ENCODE measurements at places on chromosomes 4 and X.

DNA sequence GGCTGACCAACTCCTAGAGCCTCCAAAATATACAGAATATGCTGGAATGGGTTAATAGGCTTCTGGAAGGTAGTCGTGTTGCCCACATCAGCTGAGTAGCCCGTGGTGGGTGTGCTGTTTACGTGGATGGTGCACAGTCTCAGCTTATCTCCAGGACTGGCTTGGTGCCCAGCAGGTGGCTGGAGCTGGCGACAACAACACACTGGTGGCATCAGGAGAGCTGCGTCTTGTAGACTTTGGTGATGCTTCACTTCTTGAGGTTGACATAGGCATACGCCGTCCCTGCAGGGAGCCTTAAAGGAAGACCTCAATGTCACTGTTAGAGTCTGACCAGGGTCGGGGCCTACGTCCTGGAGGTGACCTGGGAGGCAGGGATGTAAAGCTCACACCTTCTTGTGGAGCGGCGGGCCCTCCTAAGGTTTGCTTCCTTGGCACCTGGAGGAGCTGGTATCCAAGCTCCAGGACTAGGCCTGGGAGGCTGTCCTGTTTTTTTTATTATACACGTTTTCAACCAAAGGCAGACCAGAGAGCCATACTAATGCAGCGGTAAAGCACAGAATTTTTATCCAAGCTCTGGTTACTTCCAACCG is 26.5 kb upstream of the RBMX start:
- no peak for DNase-seq

- DNase-seq, result no peak
Observed at GRCh38 chr4:36601864-36602495, 320.6 kb downstream of the DTHD1 start.

DNA sequence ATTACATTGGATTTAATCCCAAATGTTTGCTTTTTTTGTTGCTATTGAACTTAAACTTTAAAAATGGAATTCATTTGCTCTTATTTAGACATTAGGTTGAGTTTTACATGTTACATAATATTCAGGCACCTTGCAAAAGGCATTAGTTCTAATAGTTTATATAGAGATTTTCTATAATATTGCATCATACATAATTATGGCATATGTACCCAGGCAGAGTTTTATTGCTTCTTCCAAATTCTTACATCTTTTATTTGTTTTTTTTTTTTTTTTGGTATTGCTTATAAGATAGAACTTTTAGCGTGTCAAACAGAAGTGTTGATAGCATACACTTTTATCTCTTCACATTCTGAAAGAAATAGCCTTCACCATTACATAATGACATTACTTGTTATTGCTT is 487.7 kb downstream of the GABRG1 start:
- no peak for DNase-seq

DNA sequence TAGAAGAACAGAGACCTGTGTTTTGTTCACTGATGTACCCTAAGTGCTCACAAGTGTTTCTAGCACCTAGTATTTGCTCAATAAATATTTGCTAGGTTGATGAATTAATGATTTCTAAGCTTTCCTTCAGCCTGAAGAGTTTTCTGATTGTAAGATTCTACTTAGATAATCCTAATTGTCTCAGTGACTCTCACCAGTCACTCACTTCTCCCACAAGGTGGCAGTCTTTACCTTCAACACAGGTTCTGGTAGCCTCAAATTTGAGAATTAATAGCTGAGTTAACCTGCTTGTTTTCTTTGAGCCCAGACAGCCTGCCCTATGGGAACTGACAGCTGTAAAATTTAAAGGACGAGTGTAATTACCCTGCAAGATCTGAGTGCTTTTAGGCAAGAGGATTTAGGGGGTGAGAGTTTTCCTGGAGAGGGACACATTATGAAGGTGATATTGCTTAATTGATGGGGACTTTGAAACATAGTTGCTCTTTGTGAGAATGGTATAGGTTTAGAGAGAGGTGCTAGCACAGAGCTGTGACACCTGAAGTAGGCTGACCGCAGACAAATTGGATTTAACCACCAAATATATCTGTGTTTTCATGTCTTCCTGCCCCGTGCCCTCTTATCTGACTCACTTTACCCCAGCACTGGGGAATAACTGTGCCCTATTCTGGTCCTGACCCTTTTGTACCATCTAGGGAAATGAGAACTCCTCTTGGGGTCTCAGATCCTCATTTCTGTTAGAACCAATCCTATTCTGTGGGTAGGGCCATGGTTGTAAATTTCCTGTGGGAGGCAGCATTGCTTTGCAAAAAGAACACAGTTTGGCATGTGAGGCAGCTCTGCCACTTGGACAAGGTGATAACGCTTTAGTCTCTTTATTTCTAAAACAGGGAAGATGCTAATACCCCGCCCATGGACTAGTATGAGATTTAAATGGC is 27.7 kb downstream of the CD38 start:
- peak; percentile 43 for DNase-seq

DNA sequence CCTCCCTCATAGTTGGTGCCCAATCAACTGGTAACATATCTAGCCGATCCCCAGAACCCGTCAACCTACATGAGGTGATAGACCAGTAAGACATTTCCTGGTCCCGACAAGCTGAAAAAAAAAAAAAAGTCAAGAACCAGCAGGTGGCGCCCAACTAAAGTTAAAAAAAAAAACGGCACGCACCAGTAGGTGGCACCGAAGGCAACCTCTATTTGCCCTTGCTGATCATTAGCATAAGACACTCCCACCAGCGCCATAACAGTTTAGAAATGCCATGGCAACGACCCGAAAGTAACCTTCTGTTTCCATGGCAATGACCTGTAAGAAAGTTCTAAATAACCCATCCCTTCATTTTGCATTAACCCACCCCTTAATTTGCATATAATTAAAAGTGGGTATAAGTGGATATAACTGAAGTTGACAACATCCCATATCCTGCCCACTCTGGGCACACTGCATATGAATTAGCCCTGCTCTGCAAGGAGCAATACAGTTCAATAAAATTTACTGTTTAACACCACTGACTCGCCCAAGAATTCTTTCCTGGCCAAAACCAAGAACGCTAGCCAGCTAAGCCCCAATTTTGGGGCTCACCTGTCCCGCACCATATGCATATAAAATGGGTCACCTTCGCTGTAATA is 83.9 kb upstream of the SPANXB1 start:
- peak; percentile 32 for DNase-seq

DNA sequence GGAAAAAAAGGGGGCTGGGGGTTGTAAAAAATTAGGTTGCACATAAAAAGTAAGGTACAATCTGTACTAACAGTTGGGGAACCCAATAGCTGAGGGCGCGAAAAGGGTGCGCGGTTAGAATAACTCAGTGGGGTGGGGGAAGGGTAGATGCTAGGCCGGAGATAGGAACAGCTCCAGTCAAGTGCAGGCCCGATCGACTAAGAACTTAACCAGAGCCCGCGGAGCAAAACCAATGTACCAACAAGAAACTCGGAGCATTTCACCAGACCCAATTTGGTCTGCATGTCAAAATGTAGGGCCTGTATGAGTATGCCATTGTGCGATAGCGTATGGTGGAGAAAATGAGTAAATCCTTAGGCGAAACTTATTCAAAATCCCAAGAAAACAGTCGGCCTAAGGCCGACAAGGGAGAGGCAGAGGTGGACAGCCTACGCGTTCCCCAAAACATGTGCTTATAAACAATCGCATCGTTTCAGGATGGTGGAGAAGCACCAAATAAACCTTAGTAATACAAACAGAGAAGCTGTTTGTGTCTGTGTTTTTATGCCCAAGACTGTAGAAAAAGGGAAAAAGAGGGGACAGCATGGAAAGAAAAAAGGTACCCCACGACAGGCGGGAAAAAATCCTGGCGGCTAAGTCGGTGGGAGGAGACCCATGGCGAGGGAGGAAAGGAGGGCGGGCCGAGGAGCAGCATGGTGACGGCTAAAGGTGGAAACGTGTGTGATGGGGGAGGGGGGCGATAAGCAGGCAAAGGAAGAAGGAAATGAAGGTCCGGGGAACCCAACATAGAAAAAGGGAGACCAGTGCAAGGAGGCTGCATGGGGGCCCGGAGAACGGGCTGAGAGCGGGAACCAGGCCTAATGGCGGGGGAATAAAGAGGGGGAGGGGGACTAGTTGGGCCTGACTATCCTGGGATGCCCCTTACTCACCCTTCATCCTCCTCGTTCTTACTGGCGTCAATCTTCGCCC is 990 bp downstream of the HNRNPD start:
- peak; percentile 56 for DNase-seq

- no peak for DNase-seq
Observed at GRCh38 chrX:100447655-100448397, 37.8 kb upstream of the PCDH19 start.

DNA sequence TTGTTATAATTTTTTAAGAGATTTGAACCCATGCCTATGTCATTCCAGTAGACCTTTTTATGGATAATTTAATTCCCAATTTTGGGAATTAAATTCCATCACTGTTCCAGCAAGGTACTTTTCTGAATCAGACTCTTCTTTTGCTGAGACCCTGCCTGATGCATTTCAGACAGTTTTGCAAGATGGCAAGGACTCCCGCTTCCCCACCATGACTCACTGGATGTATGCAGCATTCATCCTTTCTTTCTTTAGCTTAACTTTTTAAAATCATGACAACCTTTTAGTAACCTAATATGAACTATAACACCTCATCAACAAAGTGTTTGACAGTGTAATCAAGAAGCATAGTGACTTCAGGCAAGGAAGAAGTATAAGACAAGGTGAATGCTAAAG is 178.1 kb upstream of the LEF1 start:
- DNase-seq, result no peak

GRCh38 chrX:153667956-153668396 is 5.6 kb downstream of the PNCK start:
- DNase-seq, result peak; percentile 65

- no peak for DNase-seq
Observed at GRCh38 chrX:2955838-2956237, 26.7 kb upstream of the ARSD start.

DNA sequence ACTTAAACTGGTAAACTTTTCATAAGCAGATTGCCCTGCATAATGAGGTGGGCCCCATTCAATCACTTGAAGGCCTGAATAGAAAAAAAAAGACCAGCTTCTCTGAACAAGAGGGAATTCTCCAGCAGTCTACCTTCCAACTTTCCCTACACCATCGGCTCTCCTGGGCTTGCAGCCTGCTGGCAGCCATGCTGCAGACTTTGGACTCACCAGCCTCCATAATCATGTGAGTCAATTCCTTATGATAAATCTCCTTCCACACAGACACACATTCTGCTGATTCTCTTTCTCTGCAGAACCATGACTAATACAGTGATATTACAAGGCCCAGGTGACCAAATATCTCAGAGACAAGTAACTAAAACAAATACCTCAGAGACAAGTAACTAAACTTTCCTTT is 113.8 kb upstream of the WDR17 start:
- DNase-seq, result no peak

DNA sequence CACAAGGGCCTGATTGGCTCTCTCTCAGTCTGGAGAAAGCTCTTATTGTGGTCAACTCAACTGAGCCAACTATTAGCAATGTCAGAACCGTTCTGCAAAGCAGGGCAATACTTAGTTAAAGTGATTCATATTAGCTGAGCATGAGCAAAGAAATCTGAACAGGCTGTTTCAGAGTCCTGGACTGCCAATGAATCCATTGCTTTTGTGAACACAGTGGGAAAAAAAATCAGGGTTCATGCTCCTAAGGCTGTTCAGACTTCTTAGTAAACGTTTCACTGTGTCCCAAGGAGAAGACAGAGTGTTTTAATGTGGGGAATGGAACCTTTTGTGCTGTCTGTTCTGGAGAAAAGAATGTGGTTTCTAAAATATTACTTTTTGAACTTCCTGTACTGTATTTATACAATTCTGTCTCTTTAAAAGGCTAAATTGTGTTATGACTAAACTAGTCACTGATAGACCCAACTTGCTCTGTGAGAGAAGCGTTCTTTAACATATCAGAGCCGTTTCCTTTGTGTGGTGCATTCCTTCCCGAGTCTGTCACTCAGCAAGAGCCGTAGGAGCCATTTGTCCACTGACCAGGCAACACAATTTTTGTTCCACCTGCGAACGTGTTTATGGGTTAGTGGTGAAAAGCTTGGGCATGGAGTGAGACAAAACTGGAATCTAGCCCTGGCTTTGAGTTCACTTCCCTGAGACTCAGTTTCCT is 366.1 kb downstream of the FBXO8 start:
- no peak for DNase-seq
